ENCODE measurements at places on chromosomes 4 and X.

GRCh38 chr4:122632396-122633143, 11.7 kb upstream of the IL21 start:
- DNase-seq: no peak

DNA sequence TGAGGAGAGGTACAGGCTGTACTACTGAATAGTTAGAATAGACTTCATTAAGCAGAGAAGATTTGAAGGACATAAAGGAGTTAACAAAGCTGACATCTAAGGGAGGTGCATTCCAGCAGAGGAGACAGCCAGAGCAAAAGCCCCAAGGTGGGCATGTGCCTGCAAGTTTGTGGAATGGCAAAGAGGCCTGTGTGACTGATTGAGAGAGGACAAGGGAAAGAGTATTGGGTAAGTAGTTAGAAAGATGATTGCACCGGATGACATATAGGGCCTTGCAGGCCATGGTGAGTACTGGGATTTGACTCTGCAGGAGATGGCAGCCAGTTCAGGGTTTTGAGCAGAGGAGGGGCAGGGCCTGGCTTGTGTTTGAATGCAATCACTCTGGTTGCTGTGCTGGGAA, 55.9 kb downstream of the FMR1NB start:
- no peak for DNase-seq

- no peak for DNase-seq
These were observed 144.7 kb upstream of the SMIM10 start for GRCh38 chrX:134846042-134846441.

DNA sequence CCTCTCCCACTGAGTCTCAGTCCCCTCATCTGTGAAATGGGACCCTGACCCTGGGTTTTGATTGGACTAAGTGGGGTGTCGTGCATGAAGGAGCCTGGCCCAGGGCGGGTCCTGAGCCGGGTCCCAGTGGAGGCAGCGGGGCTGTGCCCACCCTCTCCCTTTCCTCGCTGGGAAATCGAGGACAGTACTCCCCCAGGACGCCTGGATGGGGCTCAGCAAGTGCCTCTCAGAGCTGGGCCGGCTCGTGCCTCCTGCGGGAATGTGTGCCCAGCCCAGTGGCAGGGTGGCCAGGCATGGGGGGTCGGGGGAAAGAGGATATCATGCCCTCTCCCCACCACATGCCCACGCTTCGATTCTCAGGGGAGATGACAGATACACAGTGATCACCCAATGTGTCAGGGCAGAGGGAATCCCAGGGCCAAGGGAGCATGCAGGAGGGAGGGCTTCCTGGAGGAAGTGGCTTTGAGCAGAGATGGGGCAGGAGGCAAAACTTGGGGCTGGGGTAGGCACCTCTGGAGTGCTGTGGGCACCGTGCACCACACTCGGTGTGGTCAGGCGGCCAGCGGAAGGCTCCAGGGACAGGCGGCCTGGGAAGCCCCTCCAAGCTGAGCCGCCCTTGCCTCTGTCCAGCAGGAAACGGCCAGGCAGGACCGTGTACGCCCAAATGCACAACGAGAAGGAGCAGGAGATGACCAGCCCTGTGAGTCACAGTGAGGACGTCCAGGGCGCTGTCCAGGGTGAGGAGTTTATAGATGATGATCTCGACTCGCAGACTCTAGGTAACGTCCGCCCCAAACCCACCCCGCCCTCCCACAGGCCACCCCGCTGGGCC, 203.0 kb downstream of the AFAP1 start:
- no peak for DNase-seq

DNA sequence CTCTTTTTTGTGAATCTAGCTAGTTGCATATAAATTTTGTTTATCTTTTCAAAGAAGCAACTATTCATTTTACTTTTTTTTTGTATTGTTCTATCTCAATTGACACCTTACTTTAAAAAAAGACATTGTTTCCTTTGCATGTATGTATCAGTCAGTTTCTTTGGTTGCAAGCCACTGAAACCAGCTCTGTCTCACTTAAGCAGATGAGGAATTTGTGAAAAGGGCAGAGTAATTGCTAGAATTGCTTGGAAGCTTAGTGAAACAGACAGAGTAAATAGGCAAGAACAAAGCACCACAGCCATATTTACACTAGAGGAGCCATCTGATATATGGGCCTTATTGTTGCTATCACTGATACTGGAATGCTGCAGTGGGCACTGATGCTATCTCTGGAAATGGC, 231.4 kb upstream of the KLF8 start:
- DNase-seq: no peak

GRCh38 chr4:126992910-126993309, 639.8 kb upstream of the INTU start:
- DNase-seq: no peak

- DNase-seq: no peak
These were observed 32.8 kb upstream of the SGMS2 start for GRCh38 chr4:107791902-107792301.

DNA sequence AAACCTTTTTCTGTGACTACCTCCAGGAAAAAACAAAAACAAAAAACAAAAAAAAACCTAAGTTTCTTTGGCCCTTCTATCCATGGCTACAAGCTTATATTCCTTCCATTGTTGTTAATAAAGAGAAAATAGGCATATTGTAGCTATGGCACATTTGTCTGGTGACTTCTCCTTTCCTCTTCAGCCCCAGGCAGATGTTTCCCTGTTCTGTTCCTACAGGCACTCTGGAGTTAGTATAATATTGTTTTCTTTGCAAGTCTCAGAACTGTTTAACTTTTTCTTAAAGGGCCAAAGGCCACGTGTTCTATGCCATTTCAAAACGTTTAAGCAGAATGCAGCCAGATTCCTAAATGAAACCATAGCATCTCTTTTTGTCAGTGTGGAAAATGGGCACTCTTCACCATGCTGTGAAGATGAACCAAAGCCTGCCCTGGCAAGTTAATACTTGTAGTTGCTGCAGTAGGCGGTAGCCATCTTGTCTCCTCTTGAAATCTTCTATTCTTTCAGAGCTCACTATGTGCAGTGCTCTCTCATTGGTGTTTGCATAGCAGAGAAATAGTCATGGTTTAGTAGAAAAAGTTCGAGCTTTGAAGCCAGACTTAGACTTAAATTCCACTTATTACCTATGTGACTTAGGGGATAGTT, 44.8 kb upstream of the MTMR1 start:
- DNase-seq: no peak

- DNase-seq: no peak
These were observed 16.8 kb upstream of the SLC34A2 start for GRCh38 chr4:25638806-25639205.

DNA sequence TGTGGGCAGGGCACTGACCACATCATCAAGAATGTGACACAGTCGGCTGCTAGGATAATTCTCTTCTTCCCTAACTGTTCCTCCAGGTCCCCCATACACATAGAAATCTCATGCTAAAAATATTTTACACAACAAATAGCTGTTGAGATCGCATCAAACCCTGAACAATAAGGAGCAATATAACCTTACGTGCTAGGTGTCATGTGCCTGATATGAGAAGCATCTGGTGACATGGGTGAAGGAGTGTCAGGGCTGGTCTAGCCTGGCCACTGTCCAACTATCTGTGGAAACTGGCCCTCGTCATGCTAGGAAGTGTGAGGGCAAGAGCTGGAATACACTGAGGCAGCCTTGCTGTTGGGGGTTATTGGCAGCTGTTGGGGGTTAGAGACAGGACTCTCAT, 167.3 kb upstream of the PGRMC2 start:
- DNase-seq: no peak

- DNase-seq: no peak
These were observed 77.1 kb upstream of the WDR17 start for GRCh38 chr4:175988511-175988910.

DNA sequence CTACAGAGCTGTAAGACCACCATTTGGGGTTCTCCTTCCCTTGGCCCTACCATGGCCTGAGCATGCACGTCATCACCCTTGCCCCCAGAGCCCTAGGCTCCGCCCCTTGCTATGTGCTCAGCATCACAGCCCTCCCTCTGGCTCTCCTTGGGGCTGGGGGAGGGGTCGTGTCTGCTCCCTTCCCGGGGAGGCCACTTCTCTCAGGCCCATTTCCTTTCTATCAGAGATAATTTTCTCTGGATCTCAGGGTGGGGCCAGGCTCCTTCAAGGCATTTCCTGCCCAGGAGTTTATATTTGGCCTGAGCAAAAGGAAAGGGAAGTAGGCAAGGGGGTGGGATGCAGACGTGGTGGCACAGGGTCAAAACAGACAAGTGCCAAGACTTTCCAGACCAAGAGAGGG, 55.9 kb downstream of the STARD8 start:
- DNase-seq: no peak

- no peak for DNase-seq
These were observed 94.3 kb downstream of the CT47B1 start for GRCh38 chrX:120781403-120781802.

DNA sequence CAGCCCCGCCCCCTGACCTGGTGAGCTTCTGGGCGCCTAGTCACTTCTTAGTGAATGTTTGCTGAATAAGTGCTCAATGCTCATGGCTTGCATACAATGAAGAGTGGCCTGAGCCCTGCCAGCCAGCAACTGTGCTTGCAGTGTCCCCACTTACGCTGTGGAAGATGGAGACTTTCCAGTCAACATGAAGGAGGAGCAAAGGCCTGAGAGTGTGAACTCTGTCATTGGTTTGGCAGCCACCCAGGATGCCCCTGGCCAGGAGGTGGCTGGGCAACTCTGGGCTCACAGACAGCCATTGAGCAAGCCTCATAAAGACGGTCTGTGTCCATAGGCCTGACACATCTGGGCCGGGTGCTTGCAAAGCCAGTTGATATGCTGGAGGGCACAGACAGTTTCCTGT, 72.1 kb upstream of the MAMLD1 start:
- no peak for DNase-seq

DNA sequence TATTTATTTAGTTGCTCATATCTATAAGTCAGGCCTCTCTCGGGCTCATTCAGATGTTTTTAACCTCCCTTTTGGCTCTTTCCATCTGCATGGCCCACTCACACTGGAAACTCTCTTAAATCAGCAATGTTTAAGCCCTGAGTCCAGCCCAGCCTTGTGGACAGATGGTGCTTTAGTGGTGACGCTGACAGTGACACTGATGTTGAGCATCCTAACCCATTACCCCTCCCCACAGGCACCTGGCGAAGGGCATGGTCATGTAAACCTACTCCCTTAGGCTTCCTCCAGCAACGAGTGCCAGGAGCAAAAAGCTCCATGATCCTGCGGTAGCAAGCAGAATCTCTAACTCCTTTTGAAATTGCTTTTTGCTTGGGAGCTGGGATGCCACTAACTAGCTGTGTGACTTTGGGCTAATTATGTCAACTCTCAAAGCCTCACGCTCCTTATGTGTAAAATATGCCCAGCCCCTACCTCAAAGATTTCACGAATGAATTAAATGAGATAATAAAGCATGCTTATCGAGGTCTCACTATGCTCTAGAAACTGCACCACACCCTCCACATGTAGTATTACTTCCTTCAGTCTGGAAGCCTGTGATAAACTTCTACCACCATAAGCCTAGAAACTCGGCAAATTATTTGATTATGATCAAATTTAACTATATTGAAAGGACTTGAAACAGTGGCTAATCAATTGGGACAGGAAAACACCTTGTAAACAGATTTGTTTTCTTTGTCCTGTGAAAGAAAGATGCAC, 569.4 kb downstream of the BCOR start:
- DNase-seq: no peak

DNA sequence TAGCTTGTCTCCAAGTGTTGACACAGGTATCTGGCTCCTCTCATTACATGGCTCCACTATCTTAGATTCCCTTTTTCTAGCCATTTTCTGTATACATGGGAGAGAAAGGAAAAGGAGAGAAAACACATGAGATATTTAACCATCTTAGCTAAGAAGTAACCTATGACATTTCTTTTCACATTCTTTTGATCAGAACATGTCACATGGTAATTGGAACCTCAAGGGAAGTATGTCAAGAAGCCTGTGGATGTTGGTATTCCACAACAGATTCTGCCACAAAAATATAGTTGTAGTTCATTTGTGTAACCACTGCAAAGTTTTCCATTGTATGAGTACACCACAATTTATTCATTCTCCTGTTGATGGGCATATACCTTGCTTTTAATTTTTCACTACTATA, 18.7 kb upstream of the GABRB1 start:
- DNase-seq: no peak

GRCh38 chr4:6852582-6852981, 57.0 kb upstream of the TBC1D14 start:
- no peak for DNase-seq

DNA sequence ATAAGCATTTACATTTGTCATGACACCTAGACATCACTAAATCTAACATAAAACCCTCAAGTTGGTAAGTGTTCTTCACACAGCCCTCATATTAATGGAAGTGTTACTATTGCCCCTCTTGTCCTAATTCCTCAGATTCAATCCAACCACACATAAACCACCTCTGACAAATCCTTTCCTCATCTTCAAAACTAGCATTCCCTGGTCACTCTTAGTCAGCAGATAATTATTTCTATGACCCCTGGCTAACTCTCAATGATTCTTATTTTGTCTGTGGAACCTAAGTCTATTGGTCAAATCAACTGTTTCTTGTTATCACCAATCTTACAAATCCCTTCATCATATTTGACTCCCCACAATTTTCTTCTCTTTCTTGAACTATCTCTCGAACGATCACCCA, 168.6 kb downstream of the PPP3CA start:
- DNase-seq: no peak

DNA sequence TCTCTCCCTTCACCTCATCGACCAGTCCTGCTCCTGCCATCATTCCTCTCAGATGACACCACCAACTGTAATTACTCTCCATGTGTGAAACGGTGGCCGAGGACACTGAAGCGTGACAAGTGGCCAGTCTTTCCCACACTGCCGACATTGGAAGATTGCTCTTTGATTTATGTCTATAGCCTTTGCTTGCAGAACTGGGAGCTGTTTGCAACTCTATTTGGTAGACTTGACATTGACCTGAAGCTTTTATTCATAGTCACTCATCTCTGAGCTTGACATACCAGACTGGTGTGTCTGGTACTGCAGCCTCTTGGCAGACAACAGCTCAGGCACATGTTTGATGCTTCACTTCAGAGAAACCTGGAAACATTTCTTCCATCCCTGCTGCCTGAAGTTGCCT, 121.8 kb upstream of the GALNT7 start:
- DNase-seq: no peak

GRCh38 chr4:125433453-125433852, 118.7 kb downstream of the FAT4 start:
- no peak for DNase-seq

- DNase-seq: no peak
These were observed 43.1 kb downstream of the PPA2 start for GRCh38 chr4:105430811-105431210.

GRCh38 chrX:10922159-10922558, 189.0 kb upstream of the HCCS start:
- DNase-seq: no peak

- DNase-seq: no peak
These were observed 301.2 kb upstream of the ARSJ start for GRCh38 chr4:114280645-114281044.

DNA sequence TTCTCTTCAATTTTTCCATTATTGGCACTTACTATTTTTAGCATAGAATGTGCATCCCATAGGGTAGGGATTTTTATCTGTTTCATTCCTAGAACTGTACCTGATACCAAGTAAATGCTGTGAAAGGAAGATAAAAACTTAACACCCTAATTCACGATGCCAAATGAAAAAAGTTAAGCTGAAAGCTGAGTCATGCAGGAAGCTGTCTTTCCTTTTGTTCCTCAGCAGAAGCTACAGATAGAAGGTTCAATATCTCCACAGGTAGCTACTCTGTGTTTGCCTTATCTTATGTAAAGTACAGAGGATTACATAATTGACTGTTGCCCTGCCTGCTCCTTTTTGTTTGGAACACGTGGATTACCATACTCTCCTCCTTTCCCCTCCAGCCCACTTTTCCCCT, 77.0 kb downstream of the LRP2BP start:
- DNase-seq: no peak

- DNase-seq: no peak
These were observed 359.1 kb upstream of the CXorf51A start for GRCh38 chrX:147173594-147173993.

All from stimulated activated CD4-positive, alpha-beta T cell treated with anti-CD3 and anti-CD28 coated beads, Interleukin-15, amount 100 ng/mL, for 48 hours (primary cell).